ENCODE measurements at places on chromosomes 16 and 17.

DNA sequence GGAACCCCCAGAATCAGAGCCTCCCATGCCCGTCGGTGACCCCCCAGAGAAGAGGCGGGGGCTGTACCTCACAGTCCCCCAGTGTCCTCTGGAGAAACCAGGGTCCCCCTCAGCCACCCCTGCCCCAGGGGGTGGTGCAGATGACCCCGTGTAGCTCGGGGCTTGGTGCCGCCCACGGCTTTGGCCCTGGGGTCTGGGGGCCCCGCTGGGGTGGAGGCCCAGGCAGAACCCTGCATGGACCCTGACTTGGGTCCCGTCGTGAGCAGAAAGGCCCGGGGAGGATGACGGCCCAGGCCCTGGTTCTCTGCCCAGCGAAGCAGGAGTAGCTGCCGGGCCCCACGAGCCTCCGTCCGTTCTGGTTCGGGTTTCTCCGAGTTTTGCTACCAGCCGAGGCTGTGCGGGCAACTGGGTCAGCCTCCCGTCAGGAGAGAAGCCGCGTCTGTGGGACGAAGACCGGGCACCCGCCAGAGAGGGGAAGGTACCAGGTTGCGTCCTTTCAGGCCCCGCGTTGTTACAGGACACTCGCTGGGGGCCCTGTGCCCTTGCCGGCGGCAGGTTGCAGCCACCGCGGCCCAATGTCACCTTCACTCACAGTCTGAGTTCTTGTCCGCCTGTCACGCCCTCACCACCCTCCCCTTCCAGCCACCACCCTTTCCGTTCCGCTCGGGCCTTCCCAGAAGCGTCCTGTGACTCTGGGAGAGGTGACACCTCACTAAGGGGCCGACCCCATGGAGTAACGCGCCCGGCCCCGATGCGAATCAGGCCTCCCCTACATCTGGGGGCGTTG lies 4.0 kb downstream of the TPSG1 start:
- no peak for DNase-seq

DNA sequence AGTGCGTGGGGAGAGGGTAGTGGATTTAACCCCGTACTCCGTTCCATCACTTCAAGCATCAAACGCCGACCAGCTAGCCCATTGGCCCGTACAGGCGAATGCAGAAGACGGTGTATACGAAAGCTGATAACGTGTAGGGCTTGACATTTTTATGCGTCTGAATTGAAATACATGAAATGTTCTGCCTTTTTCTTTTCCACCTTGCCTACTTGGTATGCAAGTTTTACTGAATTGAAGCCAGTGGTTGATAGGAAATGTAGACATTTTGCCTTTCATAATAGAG lies 834 bp upstream of the STAT3 start:
- no peak for DNase-seq

GRCh38 chr17:71613996-71614395 lies 506.8 kb upstream of the SOX9 start:
- DNase-seq, result no peak

DNA sequence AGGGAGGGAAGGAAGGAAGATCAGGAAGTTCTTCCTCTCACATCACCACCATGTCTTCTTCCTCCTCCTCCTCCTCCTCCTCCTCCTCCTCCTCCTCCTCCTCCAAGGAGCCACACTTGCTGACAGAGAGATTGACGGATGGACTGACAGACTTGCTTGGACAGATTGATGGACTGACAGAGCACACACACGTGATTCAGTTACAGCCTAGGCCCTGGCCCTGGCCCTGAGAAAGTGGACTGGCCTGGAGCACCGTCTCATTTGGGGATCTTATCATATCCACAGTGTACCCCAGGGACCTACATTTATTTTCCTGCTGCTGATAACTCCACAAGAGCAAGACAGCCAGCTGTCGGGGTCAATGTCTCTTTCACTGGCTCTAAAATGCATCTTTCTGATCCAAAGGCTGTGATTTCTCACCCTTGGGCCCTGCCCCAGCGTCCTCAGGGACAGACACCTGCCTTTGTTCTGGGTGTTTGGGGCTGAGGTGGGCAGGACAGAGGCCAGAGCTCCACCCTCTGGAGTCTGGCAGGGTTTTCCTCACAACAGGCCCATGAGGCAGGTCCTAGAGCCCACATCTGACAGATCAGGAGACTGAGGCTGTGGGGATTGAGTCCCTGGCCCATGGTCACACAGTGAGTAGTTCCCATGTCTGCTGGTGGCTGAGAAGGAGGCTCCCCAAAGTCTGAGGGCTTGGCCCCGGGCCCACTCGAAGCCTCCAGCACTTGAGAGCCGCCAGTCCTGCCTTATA lies 2.3 kb upstream of the P2RX1 start:
- no peak for DNase-seq

- no peak for DNase-seq
Measured at GRCh38 chr17:38453951-38454421, 25.7 kb downstream of the ARHGAP23 start.

GRCh38 chr16:51982715-51983680 lies 563.9 kb downstream of the TOX3 start:
- no peak for DNase-seq

DNA sequence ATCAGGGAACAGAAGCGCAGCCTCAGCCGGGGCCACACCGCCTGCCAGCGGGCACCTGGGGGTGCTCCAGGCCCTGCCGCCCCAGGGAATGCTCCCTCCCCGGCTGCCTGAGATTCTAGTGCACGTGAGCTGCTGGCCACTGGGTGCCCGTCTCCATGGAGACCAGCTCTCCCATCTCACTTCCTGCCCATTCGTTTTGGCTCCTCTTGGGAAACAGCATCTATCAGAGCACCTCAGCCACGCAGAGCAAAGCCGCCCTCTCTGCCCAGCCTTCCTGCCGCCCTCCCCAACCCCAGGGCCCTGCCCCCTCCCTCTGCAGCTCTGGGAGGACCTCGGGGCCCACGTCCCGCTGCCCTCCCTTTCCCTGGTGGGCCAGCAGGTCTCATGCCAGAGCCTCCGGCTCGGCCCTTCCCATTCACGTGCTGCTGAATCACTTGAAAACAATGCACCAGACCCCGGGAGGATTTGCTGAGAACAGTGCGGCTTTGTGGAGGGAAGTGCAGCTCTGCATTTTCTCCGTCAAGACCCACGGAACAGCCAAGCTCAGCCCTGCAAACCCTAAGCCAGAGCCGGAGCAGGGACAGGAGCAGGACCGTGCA lies 19.4 kb downstream of the CEP295NL start:
- DNase-seq, result no peak

GRCh38 chr17:72681844-72682243 lies 410.6 kb downstream of the SLC39A11 start:
- DNase-seq, result no peak

- no peak for DNase-seq
Measured at GRCh38 chr16:8730335-8730915, 56.0 kb downstream of the ABAT start.

- no peak for DNase-seq
Measured at GRCh38 chr16:3804426-3805016, 76.0 kb downstream of the CREBBP start.

DNA sequence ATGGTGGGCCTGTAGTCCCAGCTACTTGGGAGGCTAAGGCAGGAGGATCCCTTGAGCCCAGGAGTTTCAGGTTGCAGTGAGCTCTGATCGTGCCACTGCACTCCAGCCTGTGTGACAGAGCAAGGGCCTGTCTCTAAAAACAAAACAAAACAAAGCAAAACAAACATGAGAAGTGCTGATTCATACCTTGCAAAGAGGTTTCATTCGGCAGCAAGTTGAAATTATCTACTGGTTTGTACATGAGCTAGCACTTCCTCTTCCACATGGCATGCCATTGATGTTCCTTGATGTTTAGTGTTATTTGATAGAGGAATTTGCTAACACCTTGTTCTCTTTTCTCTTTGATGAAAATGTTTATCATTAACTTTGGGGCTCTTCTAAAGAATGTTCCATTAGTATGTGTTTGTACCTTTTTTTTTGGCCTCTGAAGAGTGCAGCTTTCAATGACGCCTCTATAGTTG lies 50.6 kb downstream of the SPECC1 start:
- DNase-seq, result no peak

GRCh38 chr17:81132770-81133723 lies 32.3 kb upstream of the PVALEF start:
- DNase-seq, result no peak

- no peak for DNase-seq
Measured at GRCh38 chr17:14950686-14951085, 314.4 kb downstream of the PMP22 start.

- DNase-seq, result no peak
Measured at GRCh38 chr17:6496640-6497441, 52.6 kb downstream of the PIMREG start.

DNA sequence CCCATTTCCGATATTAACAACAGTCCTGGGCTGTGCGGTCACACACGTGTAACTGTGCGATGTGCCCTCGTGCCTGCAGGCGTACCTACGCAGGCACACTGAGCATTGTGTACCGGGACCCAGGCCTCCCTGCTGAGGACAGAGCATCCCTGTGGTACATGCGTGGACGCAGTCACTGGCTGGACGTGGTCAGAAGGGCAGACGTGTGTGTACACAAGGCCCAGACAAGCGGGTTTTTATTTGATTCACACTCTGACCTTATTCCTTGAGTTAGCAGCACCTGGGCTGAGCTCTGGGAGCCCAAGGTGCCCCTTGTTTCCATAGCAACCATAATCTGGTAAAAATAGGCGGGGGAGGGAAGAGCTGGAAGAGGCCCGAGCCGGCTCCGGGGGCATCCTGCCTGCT lies 19.5 kb downstream of the RAP1GAP2 start:
- DNase-seq, result no peak

- DNase-seq, result no peak
Measured at GRCh38 chr16:86181526-86181925, 282.6 kb downstream of the IRF8 start.

GRCh38 chr17:19470530-19471261 lies 59.7 kb downstream of the RNF112 start:
- no peak for DNase-seq

GRCh38 chr17:10875430-10875851 lies 37.6 kb upstream of the PIRT start:
- no peak for DNase-seq

DNA sequence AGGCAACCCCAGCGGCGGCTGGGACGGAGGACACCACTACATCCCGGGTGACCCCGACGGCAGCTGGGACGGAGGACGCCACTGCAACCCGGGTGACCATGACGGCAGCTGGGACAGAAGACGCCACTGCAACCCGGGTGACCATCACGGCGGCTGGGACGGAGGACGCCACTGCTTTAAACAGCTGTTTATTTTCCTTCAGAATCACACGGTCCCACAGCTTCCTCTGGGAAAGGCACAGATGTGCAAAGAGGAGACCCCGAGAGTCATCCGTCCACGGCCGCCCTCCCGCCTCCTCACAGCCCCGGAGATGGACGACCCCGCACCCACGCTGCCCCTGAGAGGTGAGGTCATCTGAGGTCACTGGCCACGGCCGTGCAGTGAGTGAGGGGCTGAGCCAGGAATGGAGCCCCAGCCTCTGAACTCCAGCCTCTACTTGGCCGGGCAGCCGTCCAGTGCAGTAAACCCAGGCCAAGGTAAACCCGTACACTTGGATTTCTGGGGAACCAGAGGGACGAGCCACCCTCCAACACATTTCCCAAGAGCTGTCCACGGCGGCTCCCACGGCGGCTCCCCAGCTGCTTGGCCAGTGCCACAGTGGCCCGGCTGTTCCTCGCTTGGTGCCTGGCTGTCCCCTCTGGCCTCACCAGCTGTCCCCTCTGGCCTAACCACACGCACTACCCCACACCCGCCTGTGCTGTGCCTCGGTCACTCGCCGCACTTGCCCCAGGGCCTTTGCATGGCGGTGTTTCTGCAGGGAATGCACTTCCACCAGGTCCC lies 43.2 kb upstream of the PABPN1L start:
- DNase-seq, result no peak

- peak; percentile 69 for DNase-seq
Measured at GRCh38 chr16:27446721-27447120, 44.7 kb downstream of the IL21R start.

GRCh38 chr16:19147126-19147525 lies 20.9 kb upstream of the SYT17 start:
- DNase-seq, result no peak

DNA sequence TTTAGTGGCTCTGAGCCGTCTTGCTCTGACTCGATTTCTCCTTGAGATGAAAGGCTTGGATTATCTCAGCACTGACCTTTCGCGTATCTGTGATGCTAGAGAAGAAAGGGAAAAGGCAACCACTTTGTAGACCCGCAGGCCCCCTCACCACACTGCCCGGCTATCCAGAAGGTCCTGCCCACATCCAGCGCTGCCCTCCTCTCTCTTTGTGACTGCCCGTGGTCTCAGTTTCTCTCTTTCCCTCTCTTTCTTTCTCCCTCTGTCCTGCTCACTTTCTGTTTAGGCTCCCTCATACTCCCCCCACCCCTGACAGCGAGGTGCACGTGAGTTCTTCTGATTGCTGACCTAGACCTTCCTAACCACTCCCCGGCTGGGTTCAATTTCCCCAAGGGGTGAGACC lies 12.8 kb upstream of the TBX21 start:
- no peak for DNase-seq

GRCh38 chr17:31654936-31655335 lies 204.1 kb downstream of the COPRS start:
- no peak for DNase-seq

GRCh38 chr17:67121316-67121891 lies 77.0 kb downstream of the CACNG1 start:
- no peak for DNase-seq

DNA sequence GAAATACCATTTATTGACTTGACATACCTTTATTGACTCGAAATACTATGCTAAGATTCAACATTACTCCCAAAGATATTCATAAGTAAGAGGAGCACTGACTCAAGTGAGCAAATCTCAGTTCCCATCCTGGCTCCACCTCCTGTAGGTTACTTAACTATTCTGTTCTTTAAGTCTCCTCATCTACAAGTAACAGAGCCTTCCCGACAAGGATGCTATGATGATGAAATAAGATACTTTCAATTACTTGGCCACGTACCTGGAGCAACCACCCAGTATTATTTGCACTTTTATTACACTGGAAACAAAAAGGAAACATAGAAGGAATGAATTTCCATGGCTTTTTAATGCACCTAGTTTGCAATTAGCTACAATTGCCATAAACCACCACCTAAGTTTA lies 16.3 kb downstream of the KANSL1 start:
- no peak for DNase-seq

DNA sequence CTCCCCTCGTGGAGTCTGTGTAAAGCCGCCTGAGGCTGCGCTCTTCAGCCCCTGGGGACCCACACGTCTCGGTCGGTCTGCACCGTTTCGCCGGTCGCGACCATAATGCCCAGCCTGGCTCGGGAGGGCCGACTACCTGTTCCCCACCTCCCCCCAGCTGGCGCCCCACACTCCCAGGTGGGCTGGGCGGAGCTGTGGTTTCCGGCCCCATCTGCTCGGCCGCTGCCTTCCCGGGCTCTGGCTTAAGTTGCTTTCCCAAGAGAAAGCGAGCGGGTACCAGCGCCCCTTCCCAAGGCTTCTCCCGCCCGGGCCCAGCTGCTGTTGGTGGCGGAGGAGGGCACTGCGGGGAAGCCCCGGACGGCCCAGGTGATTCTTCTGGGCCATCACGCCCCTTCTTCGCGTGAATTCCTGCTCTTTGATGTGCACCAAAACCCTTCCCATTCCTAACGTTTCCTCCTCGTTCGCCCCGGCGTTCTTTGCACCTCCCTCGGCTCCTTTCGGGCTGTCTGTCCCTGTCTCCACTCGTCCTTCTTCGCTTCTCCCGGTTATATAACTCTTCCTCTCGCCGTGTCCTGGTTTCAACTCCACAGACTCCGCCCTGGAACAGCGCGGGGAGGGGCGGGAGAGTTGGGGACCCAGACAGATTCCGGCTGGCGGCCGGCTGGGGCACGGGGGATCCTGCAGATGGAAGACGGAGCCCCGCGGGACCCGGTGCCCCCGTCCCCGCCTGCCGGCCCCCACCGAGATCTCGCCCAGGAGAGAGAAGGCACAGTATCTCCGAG lies 2.0 kb downstream of the KDM6B start:
- DNase-seq, result peak; percentile 71

- DNase-seq, result no peak
Measured at GRCh38 chr17:27975146-27976011, 67.1 kb upstream of the NLK start.
